Activated CD4-positive, CD25-positive, alpha-beta regulatory T cell (primary cell): ENCODE measurements at places on chromosomes 2 and 18.

DNA sequence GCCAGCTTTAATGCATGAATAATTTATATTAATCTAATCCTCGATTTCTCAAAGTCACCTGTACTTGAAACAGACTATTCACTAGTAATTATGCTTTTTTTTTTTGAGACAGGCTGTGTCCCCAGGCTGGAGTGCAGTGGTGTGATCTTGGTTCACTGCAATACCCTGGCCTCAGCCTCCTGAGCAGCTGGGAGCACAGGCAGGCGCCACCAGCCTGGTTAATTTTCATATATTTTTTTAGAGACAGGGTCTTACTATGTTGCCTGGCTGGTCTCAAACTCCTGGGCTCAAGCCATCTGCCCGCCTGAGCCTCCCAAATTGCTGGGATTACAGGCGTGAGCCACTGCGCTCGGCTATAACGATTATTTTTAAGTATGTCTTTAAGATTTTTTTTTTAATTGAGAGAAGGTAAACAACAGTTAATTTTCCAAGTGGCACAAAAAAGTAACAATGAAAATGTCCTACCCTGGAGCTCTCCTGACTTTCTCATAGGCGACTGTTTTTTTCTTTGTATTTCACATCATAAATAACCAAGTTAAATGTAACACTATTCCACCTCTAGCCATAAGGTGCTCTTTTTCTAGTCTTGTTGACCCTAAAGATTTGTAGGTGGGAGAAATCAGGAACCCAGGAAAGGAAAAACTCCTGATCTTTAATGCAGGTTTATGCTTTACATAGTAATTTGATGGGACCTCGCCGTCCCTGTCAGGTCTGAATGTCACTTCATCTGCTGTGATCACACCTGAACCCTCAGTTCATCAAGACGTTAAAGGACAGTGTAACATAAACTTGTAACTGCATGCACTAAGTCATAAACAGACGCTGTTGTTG is 1.3 kb upstream of the ANKRD12 start:
- DNase-seq, result no peak

DNA sequence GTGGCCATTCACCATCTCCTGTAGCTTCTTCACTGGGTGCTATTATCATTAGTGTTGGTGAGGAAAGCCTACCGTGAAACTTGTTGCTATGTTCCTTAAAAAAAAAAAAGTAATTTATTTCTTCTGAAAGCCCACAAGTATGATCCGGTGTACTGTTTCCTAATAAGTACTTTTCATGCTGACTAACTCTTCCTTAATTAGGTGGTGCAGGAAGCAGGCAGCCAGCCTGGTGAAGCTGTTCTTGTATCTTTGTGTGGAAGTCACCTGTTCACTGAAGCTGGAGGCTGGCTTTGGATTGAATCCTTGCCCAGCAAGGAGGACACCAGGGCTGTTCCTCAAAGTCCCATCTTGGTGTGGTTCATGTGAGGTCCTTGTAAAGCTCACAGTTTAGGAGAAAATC is 321.7 kb upstream of the THSD7B start:
- DNase-seq, result no peak

GRCh38 chr2:147575106-147575505 is 269.7 kb upstream of the ACVR2A start:
- DNase-seq, result no peak

GRCh38 chr2:75208738-75209137 is 9.4 kb upstream of the TACR1 start:
- no peak for DNase-seq

- DNase-seq, result no peak
Measured at GRCh38 chr2:134883552-134884293, 34.9 kb upstream of the CCNT2 start.
